KBM-7 (cell line): ENCODE measurements at places on chromosomes 2 and 18.

- DNase-seq = no peak
Observed at GRCh38 chr2:148603562-148603920, 41.0 kb upstream of the EPC2 start.

- peak; percentile 54 for DNase-seq
Observed at GRCh38 chr2:85765081-85765731, 11.4 kb downstream of the ATOH8 start.

DNA sequence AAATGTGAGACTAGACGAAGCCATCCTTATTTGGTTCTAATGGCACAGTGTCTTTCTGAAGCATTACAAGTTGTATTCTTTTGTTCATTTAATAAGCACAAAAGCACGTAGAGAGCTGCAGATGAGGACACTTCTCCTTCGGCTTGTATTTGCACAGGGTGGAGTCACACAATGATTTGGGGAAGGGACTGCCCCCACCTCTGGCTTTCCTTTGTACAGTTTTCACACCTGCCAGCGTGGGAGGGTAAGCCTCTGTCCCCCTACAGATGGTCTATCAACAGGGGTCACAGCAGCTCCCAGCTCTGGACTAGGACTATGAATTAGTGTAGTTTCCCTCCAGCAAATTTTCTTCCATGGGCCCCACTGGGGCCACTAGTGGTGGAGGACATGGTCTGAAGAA is 108.2 kb upstream of the KLHL14 start:
- no peak for DNase-seq

DNA sequence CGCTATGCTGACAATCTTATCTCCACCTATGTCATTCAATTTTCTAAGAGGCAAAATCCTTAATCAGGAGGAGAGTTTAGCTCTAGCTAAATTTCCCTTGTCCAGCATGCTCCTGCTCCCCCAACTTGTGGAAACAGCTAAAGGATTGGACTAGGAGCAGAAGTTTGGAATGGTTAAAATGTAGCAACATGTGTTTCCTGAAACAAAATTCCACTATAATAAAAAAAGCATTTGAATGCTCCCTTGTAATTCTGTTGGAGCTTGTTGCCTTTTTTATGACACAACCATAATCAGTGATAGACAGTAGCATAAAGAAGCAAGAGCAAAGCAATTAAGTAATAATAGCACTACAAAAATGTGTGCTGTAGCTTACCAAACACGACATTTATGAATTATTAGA is 6.9 kb downstream of the ACTR3 start:
- DNase-seq = no peak

GRCh38 chr2:45769854-45770576 is 118.5 kb downstream of the PRKCE start:
- DNase-seq = no peak

DNA sequence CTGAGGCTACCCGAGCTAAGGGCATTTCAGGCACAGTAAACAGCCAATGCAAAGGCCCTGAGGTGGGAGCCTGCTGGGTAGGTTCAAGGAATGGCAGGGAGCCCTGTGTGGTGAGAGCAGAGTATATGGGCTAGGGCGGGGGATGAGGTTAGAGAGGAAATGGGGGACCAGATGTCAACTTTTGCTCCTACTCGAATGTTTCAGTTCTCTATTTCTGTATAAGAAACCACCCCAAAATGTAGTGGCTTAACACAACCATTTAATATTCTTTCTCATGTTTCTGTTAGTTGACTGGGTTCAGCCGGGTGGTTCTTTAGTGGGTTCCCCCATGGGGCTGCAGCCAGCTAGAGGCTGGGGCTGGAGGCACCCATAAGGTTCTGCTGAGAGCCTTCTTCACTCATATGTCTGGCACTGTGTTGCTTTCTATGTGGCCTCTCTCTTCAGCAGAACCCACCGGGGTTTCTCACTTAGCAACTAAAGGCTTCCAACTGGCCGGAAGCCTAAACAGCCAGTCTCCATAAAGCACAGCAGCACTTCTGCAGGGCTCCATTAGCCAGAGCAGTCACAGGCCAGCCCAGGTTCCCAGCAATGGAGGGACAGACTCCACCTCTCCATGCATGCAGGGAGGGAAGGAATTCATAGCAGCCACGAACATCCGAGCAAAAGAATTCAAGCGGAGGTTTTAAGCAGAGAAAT is 5.6 kb upstream of the ATOH8 start:
- peak; percentile 24 for DNase-seq
